Thyroid gland (tissue), 4 donors: ENCODE measurements at places on chromosomes 6 and 20. TPM values are rescaled to one million over a fixed set of nuclear protein-coding genes. Genes with fewer than 3 reads are reported as not detected.

RNF217 gene
- total RNA-seq: 53.7 TPM

CAPN11 gene
- not detected for total RNA-seq

DEFB125 gene
- not detected for total RNA-seq

GRCh38 chr20:17395729-17396128, 135.4 kb downstream of the BFSP1 start:
- H3K4me3 ChIP-seq: no peak overlapping the region
- H3K27ac ChIP-seq: no peak overlapping the region
- DNase-seq: no peak
- no peaks in the 10 kb centered on the region for H3K27me3 ChIP-seq
- no peaks in the 10 kb centered on the region for H3K4me1 ChIP-seq
- H3K36me3 ChIP-seq: no peaks in the 10 kb centered on the region

- no peaks in the 10 kb centered on the region for H3K36me3 ChIP-seq
- H3K27me3 ChIP-seq: no peaks in the 10 kb centered on the region
These were observed 41.7 kb upstream of the ZBP1 start for GRCh38 chr20:57661746-57662455.
